Subcutaneous adipose tissue (tissue), 4 donors: ENCODE measurements at places on chromosomes 1 and 21. TPM values are rescaled to one million over a fixed set of nuclear protein-coding genes. Genes with fewer than 3 reads are reported as not detected.

Gene IGSF9
- not detected for total RNA-seq

Gene EDARADD
- total RNA-seq = 0.66 TPM

Gene GJB5
- not detected for total RNA-seq

Gene WNT2B
- 4.8 TPM for total RNA-seq

Gene UBE4B
- total RNA-seq = 55.6 TPM

Gene HFM1
- 3.8 TPM for total RNA-seq

Gene RIIAD1
- not detected for total RNA-seq

Gene ANKRD34A
- 0.22 TPM for total RNA-seq

Gene AZIN2
- total RNA-seq = 3.5 TPM

Gene NBPF4
- total RNA-seq = not detected

Gene AK5
- 0.34 TPM for total RNA-seq

Gene RSRP1
- total RNA-seq = 131 TPM

Gene NPL
- total RNA-seq = 16.2 TPM

Gene F13B
- total RNA-seq = not detected

Gene TIE1
- 16.0 TPM for total RNA-seq

Gene CRYBG2
- not detected for total RNA-seq

Gene CRNN
- not detected for total RNA-seq

Gene TNFRSF18
- not detected for total RNA-seq

Gene TSACC
- total RNA-seq = not detected

Gene SPOCD1
- total RNA-seq = 42.7 TPM

Gene CFAP126
- total RNA-seq = not detected

Gene DNAJC28
- total RNA-seq = 2.7 TPM

Gene TPTE
- not detected for total RNA-seq

Gene INTS7
- total RNA-seq = 4.0 TPM

Gene OLIG2
- total RNA-seq = not detected

Gene ROR1
- 5.8 TPM for total RNA-seq

Gene RNF11
- total RNA-seq = 123 TPM

Gene ZMYND12
- total RNA-seq = 7.5 TPM
